ENCODE measurements at places on chromosomes 5 and 9.

GRCh38 chr9:114048533-114049415 lies 29.3 kb downstream of the AMBP start:
- DNase-seq: no peak

DNA sequence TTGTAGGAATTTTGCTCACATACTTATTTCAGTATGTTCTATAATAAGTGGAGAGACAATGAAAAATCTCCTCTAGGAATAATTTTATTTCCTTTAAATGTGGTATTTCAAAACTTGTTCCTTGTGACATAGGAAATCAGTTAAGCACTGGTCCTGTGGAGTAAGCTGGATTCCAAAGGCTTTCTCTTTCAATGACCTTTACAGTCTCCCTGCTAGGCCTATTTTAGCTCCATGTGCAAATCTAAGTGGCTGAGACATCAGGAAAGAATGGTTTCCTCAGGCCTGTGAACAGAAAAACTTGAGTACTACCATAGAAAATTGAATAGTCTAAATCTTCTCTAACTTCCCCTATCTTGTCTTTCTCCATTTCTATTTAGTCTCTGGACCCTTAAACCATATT lies 514.2 kb upstream of the TLE4 start:
- DNase-seq: no peak

DNA sequence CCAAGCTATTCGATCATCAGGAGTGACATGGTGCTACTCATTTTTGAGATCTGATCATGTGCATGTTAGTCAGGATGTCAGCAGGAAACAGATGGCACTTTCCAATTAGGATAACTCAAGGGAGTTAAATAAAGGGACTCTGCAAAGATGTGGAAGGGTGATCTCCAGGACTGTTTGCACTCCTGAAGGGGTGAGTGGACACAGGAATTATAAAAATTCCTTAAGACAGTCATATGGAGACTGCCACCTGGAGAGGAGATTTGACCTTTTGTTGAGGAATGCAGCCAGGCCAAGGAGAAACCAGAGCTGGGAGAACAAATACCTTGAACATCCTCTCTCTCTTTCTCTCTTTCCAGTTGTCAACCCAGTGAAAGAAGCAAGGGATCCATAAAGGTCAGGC lies 189.1 kb downstream of the GABRG2 start:
- DNase-seq: no peak

GRCh38 chr5:170330568-170331054 lies 33.0 kb upstream of the LCP2 start:
- DNase-seq: no peak

DNA sequence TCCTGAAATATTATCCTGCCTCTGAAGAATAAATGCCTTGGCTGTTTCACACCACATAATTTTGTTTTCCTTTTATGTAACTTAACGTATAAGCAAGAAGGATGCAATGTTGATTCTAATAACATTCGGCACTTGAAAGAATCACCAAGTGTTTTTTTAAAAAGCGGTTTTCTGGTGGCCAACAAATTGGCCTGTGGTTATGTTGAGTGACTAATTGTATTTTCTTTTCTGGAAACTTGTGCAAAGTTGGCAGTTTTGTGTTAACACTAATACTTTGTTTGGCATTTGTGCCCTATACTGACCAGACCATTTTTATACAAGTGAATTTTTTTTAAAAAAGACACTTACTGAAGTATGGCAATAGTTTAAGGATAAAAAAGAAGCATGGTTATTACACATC lies 452.7 kb downstream of the BNC2 start:
- peak; percentile 76 for DNase-seq

GRCh38 chr5:86979811-86980411 lies 287.8 kb upstream of the RASA1 start:
- peak; percentile 77 for DNase-seq

DNA sequence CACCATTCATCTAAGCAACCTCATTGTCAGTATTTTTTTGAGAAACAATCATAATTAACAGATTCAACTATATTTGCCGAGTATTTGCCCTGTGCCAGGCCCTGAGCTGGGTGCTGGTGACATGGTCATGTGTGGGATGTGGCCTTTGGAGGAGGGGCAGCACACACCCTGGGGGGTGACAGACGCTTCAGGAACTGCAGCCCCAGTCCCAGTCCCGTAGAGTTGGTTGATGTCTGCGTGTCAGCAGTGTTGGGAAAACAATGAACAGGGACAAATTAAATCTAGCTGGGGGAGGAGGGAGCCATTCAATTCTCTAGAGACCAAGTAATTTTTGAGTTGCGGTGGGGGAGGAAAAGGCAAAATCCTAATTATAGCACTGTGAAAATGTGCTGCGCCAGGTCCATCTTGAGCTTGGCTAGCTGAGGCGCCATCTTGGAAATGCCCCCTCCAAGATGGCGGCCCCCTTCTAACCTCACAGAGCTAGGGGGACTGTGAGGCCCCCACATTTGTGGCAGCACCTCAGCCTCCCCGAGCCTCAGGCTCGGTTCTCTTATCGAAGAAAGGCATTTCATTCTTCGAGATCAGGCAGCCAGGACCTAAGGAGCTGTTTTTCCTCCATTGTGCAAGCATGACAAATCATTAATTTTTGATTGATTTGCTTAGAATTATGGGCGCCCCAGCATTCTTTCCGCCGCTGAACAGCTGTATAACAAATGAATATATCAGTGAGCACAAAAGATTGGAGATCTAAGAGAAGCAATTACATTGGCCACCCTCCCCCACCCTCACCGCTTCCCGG lies 87.8 kb downstream of the ZNF618 start:
- peak; percentile 30 for DNase-seq

- no peak for DNase-seq
These were observed 7.1 kb upstream of the OCLN start for GRCh38 chr5:69485471-69485870.

DNA sequence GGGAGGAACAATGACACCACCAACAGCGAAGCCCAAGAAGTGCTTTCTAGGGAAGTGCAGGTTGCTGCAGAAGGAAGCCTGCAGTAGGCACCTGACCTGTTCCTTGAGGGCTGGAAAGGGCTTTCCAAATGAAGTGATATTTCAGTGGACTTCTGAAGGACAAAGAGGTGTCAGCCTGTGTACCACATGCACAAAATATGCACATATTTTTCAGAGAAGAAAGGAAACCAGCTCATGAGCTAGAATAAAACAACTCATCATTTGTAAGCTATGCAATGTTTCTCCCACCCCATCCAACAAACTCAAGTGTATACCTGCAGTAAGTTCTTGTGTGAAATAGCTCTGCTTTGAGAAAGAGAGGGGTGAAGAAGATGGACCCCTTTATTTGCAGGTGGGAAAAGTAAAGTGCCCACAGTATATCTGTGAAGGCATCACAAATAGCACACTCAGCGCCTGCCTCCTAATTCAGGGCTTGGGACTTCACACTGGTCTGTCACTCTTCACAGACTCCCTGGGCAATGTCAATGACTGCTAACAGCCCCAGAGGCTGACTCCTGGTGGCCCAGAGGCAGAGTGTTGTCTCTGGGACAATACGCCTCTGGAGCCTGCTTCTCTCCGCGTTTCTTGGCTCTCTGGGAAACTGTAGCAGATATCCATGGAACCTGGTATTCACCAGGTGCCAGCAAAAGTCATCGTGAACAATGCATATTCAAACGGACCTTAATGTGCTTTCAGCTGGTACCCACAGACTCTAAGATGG lies 198.1 kb upstream of the EFNA5 start:
- peak; percentile 27 for DNase-seq

DNA sequence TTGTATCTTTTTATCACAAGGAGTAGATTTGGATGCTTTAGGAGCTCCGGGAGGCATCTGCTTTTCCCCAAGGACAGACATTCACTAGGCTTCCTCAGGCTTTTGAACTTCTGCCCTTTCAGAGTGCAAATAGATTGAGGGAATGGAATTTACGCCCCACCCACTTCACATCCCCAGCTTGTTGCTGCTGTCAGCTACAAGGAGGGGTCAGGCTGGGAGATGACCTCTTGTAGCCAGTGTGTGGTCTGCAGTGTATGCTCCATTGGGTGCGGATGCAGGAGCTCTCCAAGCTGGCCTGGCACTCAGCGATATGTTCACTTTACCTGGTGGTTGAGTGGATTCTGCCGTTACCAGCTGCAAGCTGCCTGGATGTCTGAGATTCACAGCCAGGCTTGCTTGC lies 6.4 kb downstream of the TNFSF15 start:
- DNase-seq: no peak

GRCh38 chr5:148760945-148761638 lies 65.3 kb upstream of the ADRB2 start:
- no peak for DNase-seq

DNA sequence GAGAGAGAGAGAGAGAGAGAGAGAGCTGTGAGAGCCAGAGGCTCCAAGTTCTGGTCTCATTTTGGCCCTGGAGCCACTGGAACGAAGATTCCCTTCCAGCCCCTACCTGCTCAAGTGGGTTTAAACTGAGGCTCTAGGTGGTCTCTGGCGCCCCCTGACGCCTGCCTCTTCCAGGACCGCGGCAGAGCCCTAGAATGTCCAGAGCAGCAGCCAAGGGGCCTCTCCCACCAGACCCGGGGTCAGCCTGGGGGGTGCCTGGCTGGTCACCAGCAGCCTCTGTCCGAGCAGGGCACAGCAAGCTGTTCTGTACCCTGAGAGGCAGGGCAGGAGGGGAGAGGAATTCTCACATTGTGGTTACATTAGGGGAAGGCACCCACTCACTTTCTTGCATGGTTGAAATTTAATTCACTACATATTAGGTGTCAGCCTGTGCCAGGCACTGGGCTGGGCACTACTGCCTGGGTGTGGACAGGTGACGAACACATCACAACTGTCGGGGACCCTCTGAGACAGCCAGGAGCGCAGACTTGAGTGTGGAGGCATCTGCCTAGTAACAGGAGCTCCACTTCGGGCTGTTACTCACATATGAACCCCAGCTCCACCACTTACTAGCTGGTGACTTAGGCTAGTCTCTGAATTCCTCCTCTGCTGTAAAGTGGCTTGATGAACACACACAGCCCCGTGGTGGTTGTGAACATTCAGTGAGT lies 44.5 kb downstream of the AMBP start:
- no peak for DNase-seq

DNA sequence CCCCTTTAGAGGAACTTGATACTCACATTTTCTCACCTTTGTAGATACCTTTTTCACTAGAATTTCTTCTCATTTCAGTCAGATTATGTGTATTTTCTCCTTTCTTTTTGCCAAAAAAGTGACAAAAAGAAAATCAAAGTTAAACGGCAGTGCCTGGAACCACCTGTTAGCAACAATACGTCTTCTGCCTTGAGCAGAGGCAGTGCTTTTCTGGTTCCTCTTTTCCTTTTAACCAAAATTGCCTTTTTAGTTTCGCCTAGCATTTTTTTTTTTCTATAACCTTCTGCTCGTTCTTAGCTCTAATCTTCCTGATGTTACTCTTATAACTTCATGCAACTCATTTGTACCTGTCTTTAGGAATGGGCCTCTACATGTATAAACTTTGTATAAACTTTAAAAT lies 26.1 kb downstream of the SMIM32 start:
- no peak for DNase-seq

- no peak for DNase-seq
These were observed 359.1 kb upstream of the ADAMTSL1 start for GRCh38 chr9:18114559-18115475.

DNA sequence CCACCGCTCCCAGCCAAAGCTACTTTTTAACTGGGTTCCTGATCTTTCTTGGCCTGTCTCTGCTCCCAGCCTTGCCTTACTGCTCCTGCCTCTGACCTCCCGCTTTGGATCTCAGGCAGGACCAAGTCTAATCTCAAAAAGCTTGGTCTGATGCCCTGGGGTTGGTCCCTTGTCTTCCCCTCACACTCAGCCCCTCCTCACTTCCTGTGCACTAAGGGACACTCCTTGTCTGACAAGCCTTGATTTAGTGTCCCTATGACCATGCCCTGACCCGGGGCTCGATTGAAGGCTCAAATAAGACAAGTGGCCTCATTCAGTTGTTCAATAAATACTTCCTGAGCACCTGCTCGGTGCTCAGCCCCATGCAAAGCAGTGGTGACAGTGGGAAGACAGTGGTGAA lies 3.7 kb upstream of the GTF3C5 start:
- no peak for DNase-seq

DNA sequence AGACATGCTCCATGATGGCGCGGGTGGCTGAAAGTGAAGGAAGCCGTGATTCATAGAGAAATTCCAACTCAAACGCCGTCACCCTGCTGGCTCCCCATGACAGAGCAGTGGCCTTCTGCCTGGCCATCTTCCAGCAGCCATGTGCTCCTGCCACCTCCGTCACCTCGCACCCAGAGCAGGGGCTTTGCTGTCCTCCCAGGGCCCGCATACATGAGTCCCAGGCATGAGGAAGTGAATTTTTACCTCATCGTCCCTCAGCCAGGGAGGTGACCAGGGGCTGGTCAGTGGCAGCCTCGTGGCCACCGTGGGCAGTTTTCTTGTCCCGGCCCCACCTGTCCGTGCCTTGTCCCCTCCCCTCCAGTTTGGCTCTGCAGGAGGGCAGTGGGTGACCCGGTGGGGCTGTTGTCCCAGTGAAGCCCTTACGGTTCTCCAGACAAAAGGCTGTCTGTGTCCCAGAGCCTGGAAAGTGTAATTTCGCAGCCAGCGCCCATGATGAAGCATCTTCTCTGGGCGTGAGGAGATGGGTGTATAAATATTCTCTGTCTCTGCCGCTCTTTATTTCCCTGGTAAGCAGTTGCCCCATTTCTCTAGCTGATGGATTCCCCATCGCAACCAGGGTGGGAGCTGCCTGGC lies 124.0 kb upstream of the LMX1B start:
- no peak for DNase-seq

GRCh38 chr9:86550401-86550800 lies 196.2 kb upstream of the TUT7 start:
- DNase-seq: no peak

GRCh38 chr9:35287987-35288632 lies 126.3 kb downstream of the UNC13B start:
- no peak for DNase-seq

DNA sequence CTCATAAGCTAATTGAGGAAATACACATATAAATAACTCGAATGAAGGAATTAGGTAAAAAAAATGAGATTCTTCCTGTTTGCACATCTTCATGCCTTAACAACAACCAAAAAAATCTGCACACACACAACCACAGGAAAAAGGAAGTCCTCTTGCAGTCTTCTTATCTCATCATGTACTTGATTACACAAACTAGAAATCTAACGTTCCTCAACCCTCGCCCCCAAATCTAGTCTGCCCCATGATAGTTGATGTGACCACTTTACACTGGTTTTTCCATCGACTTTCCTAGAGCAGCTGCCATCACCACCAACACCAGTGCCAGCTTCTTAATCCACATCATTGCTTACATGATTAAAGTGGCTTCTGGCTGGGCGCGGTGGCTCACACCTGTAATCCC lies 31.2 kb upstream of the RNU6ATAC start:
- DNase-seq: no peak
